Central memory CD4-positive, alpha-beta T cell (primary cell): ENCODE measurements at places on chromosomes 6 and 20.

- no peak for DNase-seq
These were observed 199.8 kb upstream of the POU3F2 start for GRCh38 chr6:98634569-98634968.

GRCh38 chr6:110878751-110879522 is 4.4 kb downstream of the AMD1 start:
- peak; percentile 34 for DNase-seq

DNA sequence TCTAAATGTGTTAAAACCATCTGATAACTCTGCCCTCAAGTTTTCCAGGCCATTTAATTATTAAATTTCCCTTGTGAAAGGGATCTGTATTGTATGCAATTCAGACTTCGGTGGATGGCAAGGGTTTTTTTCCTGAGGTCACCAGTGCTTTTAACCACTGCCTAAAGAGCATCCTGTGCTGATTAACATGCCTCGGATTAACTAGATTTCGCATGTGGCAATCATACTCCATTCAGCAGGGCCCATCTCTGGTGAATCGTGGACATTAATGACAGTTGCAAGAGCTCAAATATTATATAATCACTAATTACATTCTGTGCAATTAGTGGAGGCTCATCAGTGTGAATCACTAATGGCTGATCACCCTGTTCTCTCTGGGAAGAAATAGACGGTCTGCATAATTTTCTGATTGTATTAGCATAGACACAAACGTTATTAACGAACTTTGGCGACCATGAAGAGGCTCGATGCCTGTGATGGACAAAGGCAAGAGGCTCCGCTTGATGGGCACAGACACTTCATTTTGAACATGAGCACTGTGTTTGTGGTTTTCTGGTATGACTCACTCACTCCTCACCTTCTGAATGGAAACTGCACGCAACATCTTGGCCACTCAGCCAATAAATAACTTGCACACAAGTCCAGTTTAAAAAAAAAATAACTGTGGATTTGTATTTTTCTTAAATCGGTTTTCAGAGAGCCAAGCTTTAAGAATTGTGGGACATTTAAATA is 31.4 kb downstream of the LINC00237 start:
- no peak for DNase-seq

DNA sequence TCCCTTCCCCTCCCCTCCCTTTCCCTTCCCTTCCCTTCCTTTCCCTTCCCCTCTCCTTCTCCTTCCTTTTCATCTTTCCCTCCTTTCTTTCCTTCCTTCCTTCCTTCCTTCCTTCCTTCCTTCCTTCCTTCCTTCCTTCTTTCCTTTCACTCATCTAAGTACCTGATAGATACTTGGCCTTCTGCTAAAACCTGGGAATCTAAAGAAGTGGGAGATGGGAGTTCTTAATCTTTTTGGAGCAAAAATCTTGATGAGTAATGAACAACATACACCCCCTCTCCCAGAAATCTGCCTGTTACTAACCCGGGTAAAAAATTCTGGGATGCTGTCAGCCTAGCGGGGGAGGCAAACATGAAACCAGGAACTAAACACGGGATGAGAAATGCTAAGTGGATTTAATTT is 100.7 kb downstream of the VEGFA start:
- DNase-seq, result no peak

GRCh38 chr6:161891542-161891941 is 617.7 kb upstream of the AGPAT4 start:
- no peak for DNase-seq

GRCh38 chr20:38057351-38057972 is 23.9 kb downstream of the RPRD1B start:
- peak; percentile 54 for DNase-seq

DNA sequence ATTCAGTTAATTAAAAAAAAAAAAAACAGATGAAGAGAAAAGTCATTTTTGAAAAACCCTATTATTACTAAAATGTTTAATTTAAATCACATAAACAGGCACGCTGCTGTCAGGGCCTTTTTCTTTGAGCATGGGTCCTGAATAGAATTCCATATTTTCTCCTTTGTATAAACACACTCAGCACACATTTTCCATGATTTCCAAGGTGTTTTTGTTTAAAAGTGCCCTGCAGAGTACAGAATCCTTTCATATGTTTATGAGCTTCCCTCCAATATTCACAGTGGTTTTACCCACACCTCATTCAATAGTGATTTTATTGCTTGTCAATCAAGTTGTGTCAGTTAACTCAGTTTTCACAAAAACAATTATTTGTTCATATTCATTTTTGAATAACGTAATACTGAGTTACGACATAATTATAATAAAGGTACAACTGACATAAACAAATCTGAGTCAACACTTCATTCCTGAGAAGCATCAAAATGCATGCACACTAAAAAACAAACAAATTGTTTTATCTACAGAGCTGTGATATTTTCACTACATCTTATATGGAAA is 15.2 kb downstream of the SLC35B3 start:
- no peak for DNase-seq

GRCh38 chr6:152750694-152751093 is at the start of gene VIP:
VIP (plus strand) TSS chr6:152750797; CDS start chr6:152752178, 1,381 bp downstream.
- DNase-seq, result no peak

DNA sequence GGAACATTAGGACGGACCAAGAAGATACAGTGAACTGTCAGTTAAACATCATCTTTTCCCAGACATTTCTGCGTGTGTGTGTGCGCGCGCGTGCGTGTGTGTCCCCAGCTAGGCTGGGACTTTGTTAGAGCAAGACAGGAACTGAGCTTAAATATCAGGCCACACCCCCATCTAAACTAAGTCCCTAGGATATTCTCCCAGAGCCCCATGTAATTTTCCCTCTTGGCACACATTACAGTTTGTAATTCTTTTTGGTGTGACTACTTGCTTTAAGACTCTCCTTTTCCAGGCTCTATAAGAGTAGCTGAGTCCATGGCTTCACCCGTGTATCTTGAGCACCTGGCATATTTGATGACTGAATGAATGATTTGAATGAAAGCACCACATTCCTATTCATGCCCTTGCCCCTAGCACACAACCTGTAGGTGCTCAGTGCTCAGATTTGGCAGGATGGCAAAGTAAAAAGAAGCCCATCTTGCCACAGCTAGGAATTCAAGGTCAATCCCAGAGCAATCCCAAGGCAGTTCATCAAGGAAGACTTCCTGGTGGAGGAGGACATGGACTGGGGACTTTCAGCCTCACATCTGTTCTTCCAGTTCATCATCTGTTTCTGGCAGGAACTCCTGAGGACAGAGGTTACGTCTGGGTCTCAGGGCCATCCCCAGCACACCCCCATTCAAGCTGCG is 69.2 kb downstream of the MRPL14 start:
- no peak for DNase-seq

DNA sequence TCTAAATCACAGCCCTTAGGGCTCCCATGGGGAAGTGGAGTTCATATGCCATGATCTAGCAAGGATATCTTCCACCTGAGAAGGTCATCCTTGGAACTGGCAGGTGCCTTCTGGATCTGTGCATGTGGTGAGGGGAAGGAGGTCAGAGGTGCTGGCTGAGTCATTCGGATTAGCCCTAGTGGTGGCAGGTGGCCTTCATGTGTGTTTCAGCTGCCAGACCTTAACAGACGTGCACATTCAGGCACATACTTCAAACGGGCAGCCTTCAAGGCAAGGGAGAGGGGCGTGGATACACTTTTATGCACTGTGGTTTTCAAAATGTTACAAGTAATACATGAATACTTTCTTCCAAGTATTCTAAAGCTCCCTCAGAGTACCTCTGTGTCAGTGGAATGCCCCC is 51.2 kb downstream of the BMP6 start:
- no peak for DNase-seq

- peak; percentile 39 for DNase-seq
These were observed 532 bp upstream of the PM20D2 start for GRCh38 chr6:89145091-89145955.

DNA sequence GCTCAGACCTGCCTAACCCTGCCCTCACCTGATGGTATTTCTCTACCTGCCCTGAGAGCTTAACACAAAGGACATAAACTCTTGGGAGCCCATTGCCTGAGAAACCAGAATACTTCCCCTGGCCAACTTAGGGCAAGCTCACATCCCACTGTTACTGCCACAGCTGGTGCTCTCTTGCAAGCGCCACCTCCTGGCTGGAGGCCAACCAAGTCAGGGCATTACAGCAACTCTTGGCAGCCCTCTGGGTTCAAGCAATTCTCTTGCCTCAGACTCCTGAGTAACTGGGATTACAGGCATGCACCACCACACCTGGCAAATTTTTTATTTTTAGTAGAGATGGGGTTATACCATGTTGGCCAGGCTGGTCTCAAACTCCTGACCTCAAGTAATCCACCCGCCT is 70.1 kb downstream of the HECA start:
- no peak for DNase-seq

GRCh38 chr6:39956936-39957335 is 22.7 kb upstream of the MOCS1 start:
- DNase-seq, result no peak

DNA sequence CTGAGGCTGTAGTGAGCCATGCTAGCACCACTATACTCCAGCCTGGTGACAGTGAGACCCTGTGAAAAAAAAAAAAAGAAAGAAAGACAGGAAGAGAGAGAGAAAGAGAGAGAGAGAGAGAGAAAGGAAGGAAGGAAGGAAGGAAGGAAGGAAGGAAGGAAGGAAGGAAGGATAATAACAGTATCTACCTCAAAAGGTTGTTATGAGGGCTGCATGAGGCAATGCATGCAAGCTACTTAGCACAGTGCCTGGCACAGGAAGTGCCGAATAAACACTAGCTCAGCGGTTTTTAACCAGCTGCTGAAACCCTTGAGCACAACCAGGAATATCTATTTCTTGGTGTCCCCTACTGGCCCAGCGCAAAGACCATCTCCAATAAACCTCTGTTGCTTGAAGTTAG is 62.3 kb upstream of the TBC1D7 start:
- DNase-seq, result no peak

GRCh38 chr20:40754339-40754943 is 65.4 kb upstream of the MAFB start:
- no peak for DNase-seq

GRCh38 chr6:43766964-43767461 is 3.0 kb upstream of the VEGFA start:
- DNase-seq, result no peak

DNA sequence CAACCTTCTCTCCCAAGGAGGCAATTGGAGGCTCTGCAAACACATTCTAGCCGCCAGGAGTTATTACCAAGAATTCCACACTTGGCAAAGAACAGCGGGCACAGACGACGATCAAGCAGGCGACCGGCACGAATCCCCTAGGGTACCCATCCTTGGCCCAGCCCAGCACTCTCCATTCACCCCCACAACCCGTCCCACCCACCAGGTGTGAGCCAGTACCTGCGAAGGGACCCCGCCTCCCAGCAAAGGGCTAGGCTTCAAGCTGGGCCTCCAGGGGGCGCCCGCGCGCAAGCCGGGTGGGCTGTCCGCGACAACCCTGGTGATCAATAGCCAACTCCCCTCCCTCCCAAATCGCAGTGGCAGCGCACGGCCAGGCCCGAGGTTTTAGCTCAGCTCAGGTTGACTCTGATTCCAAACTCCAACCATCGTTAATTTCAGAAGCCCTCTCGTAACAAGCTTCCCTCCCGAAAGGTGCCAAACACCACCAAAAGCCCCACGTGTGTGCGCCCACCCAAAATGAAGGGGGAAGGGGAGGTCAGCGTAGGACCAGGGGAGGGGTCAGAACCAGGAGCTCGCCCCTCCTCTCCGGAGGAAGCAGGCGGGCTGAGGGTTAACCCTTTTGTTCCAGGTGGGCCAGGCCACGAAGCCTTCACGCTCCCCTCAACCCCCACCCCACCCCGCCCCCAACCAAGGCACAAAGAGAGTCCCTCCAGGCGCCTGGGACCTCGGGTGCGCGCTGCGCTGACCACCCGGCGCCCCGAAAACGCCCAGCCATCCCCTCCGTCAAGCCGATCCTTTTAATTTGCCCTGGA is 2.1 kb downstream of the SALL4 start:
- peak; percentile 21 for DNase-seq

DNA sequence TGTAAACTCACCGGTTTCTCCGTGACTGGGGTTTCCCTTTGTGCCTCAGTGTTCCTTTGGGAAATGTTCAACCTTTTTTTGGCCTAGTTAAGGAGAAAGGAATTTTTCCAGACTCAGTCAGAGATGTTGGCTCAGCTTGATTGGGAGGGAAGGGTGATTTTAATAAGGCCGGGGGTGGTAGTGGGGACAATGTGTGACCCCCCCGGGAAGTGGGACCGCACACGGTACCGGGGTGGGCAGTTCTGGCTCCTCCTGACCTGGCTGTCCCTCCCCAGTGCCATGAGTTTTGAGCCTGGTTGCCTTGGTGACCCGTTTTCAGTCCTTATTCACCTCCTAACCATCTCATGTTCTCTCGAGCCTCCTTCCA is 132.7 kb downstream of the SNX5 start:
- DNase-seq, result no peak

GRCh38 chr6:30091577-30092381 is 16.2 kb upstream of the RNF39 start:
- no peak for DNase-seq

DNA sequence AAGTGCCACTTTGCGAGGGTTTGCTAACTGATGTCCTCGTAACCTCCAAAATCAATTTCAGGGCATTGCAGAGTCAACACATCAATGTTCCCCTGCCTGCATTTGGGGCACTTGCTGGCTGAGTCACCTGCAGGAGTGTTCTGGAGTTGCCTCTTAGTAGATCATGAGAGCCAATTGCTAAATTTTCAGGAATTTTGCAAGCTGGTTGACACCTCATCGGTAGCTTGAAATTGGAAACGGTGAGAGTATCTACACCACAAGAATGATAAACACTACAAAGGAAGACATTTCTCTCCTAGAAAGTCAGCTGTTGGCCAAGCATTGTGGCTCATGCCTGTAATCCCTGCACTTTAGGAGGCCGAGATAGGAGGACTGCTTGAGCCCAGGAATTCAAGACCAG is 10.8 kb upstream of the BFSP1 start:
- DNase-seq, result no peak

DNA sequence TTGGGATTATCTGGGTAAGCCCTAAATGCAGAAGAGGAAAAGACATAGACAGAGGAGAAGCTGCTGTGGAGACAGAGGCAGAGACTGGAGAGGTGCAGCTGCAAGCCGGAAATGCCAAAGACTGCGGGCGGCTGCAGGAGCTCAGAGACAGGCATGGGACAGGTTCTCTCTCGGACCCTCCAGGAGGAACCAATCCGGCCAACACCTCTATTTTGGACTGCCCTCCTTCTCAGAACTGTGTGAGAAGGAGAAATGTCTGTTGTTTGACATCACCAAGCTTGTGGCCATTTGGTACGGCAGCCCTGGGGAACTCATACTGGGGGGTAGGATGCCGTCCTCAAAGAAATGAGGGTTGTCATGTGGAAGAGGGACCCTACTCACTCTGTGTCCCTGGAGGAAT is 95.0 kb downstream of the DHX35 start:
- no peak for DNase-seq
